ENCODE measurements at places on chromosomes 3 and 15. TPM values are rescaled to one million over a fixed set of nuclear protein-coding genes. Genes with fewer than 3 reads are reported as not detected.
A peak's percentile ranks its signal among the peaks of the same experiment; 100 is the strongest.

The NLGN1 gene
- 12.5 TPM for total RNA-seq

DNA sequence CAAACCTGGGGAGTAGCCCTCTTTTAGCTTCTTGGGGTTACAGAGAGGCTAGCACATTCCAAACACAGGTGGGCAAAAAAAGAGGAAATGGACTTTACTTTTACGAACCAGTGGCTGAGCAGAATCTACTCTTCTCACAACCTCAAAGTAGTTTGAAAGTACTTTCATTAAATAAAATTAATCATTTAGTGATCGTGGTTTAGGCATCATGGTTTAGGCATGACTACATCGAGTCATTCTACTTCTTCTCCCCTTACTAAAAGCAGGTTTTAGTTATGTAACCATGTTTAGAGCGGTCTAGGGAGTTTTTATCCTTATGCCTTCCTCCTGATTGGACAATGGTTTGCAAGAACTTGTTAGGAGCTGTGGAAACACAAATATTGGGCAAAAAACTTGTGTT lies 2.5 kb upstream of the GREM1 start:
- peak; percentile 91 for DNase-seq

GRCh38 chr3:67495751-67496150 lies 158.7 kb downstream of the SUCLG2 start:
- peak; percentile 1 for DNase-seq

The PLA2G4E gene
- total RNA-seq = not detected

DNA sequence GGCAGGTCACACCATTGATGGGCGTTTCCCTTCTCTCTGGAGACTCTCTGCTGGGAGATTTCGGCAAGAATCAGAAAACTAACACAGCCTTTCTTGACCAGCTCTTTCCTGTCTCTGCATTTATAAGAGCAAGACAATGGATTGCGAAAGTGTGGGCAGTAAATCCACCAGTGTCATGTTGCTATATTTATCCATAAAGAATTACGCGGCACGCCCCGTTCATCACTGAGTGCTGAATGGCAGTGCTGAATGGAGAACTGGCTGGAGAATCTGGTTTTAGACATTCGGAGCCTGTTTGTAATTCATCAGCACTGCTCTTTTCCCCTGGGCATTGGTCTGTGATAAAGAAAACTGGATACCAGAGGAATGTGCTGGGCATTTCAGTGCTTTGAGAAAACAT lies 2.0 kb upstream of the CEMIP start:
- peak; percentile 68 for DNase-seq

The GXYLT2 gene
- 11.4 TPM for total RNA-seq

DNA sequence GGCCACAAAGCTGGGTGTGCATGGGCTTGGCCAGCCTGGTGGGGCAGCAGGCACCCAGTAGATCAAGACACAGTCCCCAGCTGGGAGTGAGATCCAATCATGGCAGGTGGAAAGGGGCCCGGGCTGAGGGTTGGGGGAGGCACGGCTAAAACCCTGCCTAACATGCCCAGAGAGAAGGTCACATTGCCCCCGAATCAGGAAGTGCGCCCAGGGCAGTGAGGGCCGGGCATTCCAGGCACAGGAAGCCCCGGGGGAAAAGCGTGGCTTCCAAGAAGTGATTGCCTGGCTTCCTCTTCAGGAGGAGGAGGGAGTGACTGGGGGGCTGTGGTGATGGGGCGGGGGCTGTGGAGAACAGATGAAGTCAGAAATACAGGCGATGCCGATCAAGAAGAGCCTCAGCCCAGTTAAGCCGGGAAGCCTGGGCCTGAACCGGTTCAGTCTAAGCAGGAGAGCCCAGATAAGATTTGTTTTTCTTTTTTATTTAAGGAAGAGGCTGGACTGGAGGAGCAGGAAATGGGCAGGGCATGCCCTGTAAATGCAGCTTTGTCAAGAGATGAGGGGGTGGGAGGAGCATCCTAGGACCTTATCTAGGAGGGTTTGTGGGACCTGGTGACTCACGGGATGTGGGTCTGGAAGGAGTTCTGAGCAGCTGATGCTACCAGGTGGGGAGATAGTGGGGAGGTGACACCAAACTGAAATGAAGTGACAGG lies 83.9 kb downstream of the CHSY1 start:
- peak; percentile 97 for DNase-seq

The VILL gene
- total RNA-seq = 2.3 TPM

The CD80 gene
- not detected for total RNA-seq

DNA sequence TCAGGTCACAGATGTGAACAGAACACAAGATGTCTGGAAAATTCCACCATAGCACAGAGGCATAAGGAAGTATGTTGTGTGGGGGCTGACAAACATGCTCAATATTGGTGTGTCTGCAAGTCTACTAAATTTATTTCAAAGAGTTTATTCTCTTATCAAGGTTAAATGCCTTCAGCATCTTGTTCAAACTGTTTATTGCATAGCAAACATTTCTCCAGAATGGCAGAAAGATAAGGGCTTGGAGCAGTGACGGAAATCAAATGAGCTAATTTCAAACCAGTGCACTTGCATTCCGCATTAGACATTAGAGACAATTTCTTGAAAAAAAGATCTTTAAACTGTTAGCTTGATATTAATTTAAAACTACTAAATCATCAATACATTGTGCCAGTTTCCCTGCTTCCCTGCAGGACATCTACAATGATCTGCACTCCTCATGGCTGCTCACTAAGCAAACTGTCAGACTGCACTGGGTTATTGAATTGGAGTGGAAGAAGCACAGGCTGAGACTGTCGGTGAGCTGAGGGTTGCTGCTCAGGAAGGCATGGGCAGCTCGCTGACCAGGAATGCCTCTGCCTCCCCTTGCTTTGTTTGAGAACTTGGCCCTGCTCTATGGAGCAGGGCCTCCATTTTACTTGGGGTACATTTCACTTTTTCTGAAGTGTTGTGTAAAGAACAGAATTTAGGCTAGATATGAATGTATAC lies 89.4 kb downstream of the KCNAB1 start:
- DNase-seq = peak; percentile 10
